Neuronal stem cell (in vitro differentiated cells): ENCODE measurements at places on chromosomes 2 and 18.

DNA sequence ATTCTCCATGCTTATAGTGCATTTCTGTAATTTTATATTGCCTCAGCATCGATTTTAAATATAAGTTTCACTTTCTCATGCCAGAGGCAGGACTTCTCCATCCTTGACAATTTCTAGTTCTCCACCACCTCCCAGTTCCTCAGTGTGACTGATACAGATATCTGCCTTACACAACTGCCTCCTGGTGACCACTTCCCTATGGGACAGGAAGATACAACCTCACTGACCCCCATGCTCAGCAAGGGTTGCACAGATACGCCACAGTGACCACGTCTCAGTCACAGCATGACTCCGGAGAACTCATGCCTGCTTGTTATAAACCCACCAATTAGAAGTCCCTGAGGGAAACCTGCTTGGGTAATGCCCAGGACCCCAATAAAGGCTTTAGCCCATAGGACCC is 284.0 kb upstream of the MC4R start:
- no peak for DNase-seq

DNA sequence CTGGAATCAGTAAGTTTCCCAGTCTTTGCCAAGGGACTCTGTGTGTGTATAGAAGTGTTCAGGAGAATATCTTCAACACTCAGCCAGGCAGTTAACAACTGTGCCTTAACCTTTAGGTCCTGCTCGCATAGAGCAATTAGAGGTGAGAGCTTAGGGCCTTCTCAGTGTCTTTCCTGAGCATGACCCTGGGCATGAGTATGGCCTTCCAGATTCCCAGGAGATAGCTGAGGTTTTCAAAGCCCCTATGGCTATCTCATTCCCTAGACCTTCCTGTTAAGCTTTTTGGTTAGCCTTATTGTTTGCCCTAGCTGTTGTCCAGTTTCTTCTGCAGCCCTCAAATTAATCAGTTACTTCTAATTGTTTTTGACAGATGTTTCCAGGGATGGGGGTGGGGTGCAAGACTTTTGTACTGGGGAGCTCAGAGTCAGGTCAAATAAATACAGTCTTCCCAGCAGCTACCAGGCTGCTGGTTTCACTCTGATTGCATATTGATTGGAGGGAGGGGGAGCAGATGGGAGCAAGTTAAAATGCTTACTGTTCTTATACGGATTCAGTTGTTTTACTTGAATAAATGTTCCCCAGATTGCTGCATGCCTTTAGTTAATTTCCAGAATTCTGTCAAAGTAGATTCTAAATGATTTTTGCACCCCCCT is 23.1 kb downstream of the PDK1 start:
- DNase-seq: no peak

DNA sequence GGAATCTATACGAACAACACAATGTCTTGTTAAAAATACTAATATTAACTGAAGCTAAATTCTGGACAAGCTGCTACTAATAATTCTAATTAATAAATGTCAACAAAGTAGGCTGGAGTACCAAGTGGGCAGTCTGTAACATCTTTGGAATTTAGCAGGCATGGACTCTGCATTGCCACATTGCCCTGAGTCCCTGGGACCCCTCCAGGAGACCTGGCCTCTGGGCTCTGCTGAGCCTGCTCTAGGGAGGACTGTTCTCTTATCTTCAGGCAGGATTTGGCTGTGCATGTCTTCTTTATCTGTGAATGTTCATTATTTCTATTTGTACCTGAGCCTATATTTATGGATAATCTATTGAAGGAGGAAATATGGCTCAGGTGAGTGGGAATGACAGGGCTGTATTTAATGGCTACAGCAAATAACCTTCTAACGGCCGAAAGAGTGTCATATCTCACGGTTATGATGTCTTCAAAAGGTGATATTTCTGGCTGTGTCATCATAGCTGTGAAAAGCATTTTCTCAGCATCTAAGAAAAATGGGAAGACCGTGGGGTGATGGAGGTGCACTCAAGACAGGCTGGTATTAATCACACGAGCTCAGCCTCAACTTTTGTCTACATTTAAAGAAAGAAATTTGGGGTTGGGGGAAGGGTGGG is 28.6 kb upstream of the SETBP1 start:
- DNase-seq: no peak

DNA sequence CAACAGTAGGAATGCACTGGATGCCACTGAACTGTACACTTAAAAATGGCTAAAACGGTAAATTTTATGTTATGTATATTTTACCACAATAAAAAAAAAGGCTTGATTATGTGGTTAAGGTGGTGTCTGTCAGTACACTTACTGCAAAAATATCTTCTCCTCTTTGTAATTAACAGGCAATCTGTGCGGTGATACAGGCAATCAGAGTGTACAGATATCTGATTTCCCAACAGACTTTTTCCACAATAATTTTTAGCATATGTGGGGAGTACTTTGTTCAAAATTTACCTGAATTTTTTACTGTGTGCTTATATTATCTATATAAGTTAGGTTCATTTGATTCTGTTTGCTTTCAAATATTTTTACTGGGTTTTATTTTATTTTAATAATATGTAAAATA is 175.0 kb upstream of the PGAP1 start:
- DNase-seq: no peak

- no peak for DNase-seq
Measured at GRCh38 chr2:223920109-223920508, 25.0 kb downstream of the WDFY1 start.
